ENCODE measurements at places on chromosomes 2 and 18.
A peak's percentile ranks its signal among the peaks of the same experiment; 100 is the strongest.

- DNase-seq, result no peak
These were observed 14.8 kb upstream of the ZAP70 start for GRCh38 chr2:97698530-97698929.

DNA sequence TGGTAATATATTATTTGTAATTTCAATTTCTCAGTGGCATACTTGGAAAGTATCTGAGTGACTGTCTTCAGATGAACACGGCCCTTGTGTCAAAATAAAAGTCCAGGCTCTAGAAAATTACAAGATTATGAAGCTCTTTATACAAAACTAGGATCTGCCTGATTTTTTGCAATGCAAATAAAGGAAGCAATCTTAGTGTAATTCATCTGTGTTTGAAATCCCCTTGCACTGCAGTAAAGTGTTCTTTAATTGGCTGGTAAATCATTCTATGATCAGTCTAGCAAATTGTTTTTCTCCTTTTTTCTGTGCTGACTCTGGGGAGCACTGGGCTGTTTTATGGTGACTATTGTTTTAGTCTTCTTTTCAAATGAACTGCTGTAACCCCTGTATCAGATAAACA is 1039.0 kb downstream of the SOCS6 start:
- DNase-seq, result no peak

GRCh38 chr18:34661464-34662087 is 48.5 kb upstream of the DTNA start:
- DNase-seq, result peak; percentile 6

GRCh38 chr2:28528206-28528605 is 32.3 kb downstream of the PLB1 start:
- no peak for DNase-seq

DNA sequence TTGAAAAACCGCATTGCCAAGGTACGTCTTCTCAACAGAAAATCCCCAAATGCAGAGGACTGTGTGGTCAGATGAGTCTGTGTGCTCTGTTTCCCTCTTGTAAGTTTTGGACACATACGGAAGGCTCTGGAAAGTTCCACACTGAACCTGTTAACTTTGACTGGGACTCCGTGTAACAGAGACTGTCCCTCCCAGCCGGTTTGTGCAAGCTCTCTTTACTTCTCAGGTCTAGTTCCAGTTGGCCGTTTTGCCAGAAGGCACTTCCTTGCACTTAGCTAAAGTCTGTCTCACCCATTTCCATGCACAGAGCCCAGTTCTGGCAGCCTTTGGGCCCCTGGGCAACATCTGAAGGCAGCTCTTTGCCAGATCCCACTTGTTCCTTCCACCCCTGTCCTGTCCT is 22.0 kb downstream of the EFHD1 start:
- DNase-seq, result no peak

DNA sequence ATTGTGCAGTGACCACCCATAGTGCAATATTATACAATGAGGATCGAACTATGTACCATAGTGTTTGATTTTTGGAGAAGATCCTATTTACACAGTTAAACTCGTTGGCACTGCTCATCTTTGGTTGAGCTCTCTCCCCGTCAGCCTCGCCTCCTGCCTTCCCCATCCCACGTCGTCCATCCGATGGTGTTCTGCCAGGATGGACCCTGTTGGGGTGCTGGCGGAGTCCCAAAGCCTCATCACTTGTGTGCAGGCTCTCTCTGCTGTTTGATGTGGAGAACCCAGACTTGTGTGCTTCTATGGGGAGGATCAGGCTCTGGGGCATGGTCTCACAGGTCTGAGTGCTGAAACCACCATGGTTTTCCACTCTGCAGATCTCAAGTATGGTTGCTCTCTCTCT is 85.4 kb downstream of the ITGB1BP1 start:
- DNase-seq, result no peak

DNA sequence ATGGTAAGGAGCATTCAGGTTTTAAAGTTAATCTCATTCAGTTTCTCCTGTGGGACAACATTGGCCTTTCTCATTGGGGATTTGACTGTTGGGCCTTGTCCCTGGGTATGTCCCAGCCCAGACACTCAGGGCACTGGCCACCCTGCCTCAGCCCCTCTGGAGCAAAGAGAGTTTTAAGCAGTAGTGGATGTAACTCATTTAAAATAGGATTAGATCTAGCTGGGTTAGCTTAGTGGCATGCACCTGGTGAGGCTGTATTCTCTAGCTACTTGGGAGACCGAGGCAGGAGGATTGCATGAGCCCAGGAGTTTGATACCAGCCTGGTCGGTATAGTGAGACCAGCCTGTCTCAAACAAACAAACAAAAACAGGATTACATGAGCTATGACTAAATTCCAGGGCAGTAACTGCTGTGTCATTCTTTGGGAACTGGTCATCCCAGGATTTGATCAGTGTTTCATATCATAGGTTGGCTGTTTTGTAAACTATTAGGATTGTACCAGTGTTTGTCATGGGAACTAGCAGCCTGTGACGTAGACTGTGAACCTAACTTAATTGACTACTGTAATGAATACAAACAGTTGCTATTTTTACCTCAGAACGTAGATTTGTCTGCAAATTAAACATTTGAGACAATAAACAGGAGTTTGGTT is 12.5 kb downstream of the INPP4A start:
- no peak for DNase-seq

GRCh38 chr2:42971947-42972736 is 179.8 kb upstream of the HAAO start:
- DNase-seq, result no peak

GRCh38 chr2:42350434-42351063 is 10.5 kb downstream of the COX7A2L start:
- DNase-seq, result no peak

- no peak for DNase-seq
These were observed 1.6 kb downstream of the SERPINB8 start for GRCh38 chr18:63971320-63972001.

- no peak for DNase-seq
These were observed 138.4 kb upstream of the NOSTRIN start for GRCh38 chr2:168663993-168664392.

GRCh38 chr2:212904646-212905045 is 246.8 kb downstream of the IKZF2 start:
- DNase-seq, result no peak

GRCh38 chr2:33221046-33221784 is 255.2 kb upstream of the RASGRP3 start:
- no peak for DNase-seq

DNA sequence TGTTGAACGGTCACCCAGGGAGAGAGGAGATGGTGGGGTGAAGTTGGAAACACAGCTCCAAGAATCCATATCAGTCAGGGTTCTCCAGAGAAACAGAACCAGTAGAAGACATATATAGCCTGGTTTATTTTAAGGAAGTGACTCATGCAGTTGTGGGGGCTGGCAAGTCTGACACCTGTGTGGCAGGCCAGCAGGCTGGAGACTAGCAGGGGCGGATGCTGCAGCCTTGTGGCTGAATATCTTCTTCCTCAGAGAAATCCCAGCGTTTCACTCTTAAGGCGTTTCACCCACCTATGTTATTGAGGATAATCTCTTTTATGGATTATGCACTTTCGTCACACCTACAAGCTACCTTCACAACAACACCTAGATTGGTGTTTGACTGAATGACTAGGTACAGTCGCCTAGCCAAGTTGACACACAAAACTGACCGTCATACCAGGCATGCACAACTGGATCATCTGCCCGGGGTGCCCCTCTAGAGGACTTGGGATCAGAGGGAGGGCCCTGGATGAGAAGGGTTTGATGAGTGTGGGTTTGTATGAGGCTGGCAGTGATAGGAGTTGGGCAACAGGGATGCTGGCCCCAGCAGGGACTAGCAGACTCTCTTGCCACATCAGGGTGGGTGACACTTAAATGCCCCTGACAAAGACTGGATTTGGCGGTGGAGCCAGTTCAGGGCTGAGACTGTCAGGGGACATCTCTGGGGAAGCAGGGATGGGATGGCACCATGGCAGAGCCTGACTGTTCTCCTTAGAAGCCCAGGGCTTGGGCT is 23.4 kb downstream of the MROH2A start:
- no peak for DNase-seq

DNA sequence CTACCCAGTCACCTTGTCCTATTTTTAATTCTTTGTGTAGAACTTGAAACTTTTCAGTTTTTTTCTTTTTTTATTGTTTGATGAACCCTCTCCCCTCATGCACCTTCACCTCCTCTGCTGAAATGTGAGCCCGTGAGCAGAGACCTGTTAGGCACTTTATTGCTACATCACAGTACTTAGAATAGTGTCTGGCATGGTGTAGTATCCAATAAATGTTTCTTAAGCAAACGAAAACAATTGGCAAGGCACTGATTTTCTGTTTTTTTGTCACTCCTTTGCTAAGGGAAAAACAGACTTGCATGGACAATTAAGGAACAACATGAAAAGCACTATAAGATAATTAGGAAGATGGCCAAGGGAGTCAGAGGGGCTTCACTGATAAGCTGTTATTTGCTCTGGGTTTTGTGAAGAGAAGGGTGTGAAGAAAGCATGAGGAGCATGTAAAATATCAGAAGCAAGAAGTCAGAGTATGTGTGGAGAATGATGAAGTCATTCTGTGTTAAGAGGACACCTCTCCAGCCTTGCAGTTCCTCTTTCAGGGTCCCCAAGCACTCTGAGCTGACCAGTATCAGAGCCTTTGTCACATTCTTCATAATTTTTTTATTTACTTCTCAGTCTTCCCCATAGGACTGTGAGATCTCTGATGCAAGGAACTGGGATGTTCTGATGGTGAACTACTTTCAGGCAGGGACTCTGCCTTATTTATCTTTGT is 99.7 kb upstream of the CAVIN2 start:
- DNase-seq, result no peak

DNA sequence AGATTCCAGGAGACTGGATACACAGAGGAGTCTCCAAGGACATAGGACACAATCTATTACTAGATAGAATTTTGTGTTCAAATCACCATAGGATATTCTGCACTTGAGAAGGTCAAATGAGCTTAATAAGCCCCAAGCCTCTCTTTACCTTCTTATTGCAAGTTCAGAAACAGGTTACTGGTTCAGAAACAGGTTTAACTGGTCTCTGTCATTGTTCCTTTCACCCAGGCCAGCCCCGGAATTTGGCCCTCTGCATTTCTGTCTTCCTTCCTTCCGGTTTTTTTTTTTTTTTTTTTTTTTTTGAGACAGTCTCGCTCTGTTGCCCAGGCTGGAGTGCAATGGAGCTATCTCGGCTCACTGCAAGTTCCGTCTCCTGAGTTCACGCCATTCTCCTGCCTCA is 700.2 kb downstream of the EPHA4 start:
- no peak for DNase-seq

- DNase-seq, result no peak
These were observed 46.3 kb upstream of the TANK start for GRCh38 chr2:161113693-161114575.

DNA sequence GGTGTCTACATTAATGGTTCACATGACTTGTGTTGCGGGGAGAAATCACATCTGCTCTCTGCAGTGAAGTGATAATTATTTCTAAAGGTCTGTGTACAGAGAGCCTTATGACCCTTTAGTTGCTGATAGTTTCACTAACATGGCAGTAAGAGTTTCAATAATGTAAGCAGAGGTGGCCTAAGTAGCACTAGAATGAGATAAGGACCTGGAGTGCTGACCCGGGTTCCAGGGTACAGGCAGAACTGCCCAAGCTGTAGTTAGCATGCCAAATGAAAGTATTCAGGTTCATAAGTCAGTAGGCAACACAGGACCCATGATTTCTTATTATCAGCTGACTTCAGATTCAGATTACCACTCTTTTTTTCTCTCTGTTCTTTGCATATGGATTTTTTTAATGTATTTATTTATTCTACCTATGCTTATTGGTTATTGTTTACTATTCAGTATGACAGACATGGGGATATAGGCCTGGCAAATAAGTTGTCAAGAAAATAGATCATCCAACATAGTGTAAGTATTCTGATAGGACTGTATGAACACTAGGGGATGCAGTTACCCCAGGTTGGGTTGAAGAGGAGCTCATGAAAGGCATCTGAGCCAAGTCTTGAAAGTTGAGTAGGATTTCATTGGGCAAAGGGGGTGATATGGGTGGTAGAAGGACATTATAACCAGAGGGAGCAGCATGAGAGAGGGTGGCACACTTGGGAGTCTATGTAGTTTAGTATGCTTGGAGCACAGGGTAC is 105.2 kb downstream of the CCDC85A start:
- DNase-seq, result no peak

DNA sequence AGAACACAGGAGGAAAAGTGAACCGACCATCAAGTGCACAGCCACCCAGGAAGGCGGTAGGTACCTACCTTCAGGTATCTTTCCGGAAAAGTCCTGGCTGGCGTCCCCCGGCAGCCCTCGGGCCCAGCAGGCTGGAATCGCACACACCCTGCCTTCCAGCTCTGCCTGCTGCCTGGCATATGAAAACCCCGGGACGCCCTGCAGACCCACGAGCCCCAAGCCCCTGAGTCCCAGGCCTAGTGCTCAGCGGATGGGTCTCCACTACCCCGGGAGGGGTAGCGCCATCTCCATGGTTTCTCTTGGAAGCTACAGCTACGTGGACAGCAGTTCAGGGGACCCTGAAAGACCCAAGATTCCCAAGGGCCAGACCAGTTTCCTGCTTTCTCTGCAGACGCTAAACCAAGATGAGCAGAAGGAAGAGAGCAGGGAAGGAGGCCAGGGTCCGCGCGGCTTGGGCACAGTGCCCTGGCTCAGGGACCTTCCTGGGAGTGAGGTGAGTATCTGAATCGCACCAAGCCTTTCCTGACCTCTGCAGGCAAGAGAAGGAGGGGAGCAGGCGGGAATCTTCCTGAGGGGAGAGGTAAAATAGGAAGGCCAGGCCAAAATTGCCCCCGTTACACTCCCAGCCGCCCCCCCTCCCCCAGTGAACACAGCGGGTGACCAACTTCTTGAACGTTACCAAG is 80.4 kb downstream of the ARHGEF4 start:
- DNase-seq, result no peak

All from DMS 273 treated with DMSO at 0.1 percent for 48 hours (cell line).